ENCODE measurements at places on chromosomes 11 and 22.

- no peak for DNase-seq
Observed at GRCh38 chr11:76680518-76681425, 10.2 kb upstream of the LRRC32 start.

- DNase-seq = no peak
Observed at GRCh38 chr11:126188332-126189108, 22.9 kb downstream of the RPUSD4 start.

DNA sequence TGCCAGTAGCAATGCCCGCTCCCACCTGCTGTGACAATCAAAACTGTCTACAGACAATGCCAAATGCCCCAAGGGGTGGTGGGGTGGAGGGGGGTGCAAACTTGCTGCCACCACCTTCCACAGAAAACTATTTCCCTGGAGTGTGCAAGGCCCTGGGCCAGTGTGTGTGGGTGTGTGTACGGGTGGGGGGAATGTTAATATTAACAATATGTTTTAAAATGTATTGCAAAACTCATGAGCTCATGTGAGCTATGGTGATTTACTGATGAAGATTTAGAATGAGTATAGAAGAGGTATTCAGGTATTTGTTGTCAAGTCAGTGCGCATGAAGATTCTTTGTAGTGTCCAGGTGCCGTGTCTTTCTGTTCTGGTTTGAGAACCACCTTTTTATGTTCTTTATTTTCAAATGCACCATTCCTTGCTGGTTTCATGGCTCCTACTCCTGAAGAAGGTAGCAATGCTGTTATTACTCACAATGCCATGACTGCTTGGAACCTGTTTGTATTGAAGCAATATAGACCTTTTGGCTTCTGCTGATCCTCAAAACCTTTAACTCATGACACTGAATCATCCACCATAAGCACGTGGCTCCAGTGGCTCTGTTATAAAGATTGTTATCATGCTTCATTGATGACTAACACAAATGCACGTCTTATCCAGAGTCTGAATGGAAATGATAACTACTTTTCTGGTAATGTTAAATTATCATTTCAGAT lies 29.9 kb upstream of the AQP11 start:
- DNase-seq = no peak

DNA sequence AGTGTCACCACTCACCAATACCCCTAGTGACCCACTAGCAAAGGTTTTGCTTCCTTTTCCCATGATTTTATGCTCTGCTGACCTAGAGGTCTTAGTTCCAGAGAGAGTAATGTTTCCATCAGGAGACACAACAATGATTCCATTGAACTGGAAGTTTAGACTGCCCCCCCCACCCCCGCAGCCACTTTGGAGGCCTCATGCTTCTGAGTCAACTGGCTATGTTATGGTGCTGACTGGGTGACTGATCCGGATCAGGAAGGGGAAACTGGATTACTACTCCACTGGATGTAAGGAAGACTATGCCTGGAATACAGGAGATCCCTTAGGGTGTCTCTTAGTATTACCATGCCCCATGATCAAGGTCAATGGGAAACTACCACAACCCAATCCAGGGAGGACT lies 633.6 kb downstream of the OPCML start:
- no peak for DNase-seq

GRCh38 chr11:109789901-109790300 lies 303.3 kb upstream of the ZC3H12C start:
- no peak for DNase-seq
